NCI-H1092 (cell line): ENCODE measurements at places on chromosomes 6 and 20.

- no peak for DNase-seq
These were observed 61.8 kb downstream of the RPP40 start for GRCh38 chr6:4941782-4942672.

- no peak for DNase-seq
These were observed 76.6 kb upstream of the STXBP5 start for GRCh38 chr6:147127587-147127986.

- DNase-seq = no peak
These were observed 29.2 kb upstream of the CEP85L start for GRCh38 chr6:118680452-118681095.

- DNase-seq = no peak
These were observed 102.2 kb upstream of the RALGAPA2 start for GRCh38 chr20:20814685-20815084.

GRCh38 chr6:148943451-148943850 is 196.6 kb downstream of the UST start:
- DNase-seq = no peak

DNA sequence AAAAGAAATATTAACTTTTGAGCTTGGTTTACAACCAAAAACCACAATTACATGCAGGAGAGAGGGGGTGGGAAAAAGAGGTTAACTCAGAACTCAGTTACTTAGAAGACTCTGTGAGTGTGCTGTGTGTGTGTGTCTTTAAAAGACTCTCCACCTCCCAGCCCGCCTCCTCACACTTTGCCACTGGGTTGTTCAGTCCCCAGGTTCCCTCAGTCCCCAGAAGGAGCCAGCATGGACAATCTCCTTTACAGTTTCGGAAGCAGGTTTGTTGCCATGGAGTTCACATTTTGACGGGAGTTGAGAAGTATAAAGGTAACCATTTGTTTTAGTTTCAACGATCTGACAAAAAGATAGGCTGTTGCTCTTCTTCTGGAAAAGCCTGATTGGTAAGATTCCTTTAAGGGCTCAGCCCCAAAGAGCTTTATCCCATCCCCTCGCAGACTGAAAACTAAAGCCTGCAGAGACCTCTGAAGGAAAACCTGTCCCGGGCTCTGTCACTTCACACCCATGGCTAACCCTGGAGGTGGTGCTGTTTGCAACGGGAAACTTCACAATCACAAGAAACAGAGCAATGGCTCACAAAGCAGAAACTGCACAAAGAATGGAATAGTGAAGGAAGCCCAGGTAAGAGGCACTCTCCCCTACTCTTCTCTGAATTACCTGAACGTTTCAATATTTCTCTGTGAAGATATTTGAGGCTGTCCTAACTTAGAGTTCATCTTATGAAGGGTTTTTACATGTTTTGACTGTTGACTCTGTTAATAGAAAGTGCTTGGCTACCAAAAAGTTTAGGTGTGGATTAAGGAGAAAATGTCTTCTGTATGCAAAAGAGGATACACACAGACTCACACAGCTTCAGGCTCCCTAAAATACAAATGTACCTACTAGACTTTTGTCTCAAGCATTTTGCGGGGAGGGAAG is at the start of gene SPTLC3:
Gene SPTLC3 (plus strand): TSS at position 212 of the 921 bp plus-strand sequence. CDS start 296 bp downstream, at position 508.
- DNase-seq = no peak

- no peak for DNase-seq
These were observed 248.5 kb downstream of the ATXN1 start for GRCh38 chr6:16512544-16513290.

GRCh38 chr6:150195996-150196417 is 53.2 kb downstream of the PPP1R14C start:
- no peak for DNase-seq

DNA sequence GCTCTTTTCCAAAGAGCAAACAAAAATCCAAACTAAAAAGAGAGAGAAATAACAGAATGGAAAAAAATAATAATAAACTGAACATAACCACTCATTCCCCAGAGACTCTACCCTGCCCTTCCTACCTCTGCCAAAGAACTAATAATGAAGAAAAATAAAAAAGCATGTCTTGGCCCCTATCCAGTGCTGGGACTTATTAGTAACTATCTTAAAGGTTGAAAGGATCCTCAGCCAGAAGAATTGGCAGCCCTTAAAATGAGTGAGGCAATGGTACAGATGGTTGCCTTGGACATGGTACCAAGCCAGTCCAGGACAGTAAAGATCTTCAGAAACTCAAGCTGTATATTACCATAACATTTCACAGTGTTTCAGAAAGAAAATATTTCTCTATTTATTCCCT is 279.3 kb downstream of the HACE1 start:
- no peak for DNase-seq

DNA sequence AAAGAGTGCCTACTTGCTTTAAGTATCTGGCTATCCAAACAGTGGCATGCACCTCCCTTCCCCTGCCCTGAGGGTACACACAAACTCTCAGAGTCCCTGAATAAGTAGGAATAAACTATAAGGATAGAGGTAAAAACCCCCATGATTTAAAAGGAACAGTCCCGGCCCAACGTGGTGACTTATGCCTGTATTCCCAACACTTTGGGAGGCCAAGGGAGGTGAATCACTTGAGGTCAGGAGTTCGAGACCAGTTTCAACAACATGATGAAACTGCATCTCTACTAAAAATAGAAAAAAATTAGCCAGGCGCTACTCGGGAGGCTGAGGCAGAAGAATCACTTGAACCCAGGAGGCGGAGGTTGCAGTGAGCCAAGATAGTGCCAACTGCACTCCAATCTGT is 22.2 kb downstream of the SAMHD1 start:
- DNase-seq = no peak

DNA sequence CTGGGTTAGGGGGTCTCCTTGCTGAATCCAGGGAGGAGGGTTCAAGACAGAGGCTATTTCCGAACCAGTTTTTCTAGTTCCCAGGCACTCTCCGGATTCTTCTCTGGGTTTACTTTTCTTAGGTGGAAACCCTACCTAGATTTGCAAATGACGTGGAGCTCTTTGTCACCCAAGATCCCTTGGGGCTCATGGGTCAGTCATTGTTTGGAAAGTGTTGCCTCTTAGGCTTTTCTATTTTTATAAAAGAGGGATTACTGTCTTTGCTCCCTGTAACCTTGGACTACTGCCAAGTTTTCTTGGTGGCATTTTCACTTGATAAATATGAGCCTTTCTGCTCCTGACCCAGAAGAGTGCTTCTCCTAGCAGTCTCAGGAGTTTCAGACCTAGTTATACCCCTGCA is 33.6 kb downstream of the FAM209B start:
- DNase-seq = no peak

GRCh38 chr6:11172501-11173327 is 59.8 kb downstream of the NEDD9 start:
- no peak for DNase-seq

DNA sequence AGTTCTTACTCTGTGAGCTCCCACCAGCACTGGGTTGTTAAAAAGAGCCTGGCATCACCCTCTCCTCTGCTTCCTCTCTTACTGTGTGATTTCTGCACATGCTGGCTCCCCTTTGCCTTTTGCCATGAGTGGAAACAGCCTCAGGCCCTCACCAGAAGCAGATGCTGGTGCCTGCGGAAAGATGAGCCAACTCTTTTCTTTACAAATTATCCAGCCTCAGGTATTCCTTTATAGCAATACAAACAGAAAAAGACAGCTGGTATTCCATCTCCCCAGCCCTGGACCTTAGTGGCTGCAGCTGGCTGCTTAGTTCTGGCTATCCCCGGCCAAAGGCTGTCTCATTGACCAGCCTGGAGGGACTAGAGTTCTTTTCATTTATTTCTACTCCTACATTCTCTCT is 129.1 kb downstream of the IMPG1 start:
- no peak for DNase-seq

DNA sequence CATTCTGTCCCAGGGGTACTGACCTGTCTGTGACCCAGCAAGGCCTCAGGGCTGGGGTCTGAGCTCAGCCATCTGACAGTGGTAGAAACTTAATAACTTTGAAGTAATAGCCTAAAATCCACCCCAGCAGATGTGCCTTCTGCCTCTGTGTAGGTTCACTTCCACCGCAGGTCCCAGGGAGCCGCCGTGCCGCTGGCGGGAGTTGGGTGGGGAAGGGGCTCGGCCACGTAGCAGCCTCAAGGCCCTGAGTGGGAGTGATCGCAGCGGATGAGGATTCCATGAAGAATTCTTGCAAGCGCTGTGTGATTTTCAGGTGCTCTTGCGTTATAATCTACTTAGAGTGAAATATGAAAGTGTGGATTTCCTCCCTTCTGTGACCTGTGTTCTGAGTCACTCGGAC is 163.7 kb downstream of the DTNBP1 start:
- no peak for DNase-seq

- peak; percentile 9 for DNase-seq
These were observed 39.4 kb upstream of the ENPP4 start for GRCh38 chr6:46090115-46091079.

GRCh38 chr20:32804022-32804715 is 15.6 kb upstream of the MAPRE1 start:
- DNase-seq = no peak

DNA sequence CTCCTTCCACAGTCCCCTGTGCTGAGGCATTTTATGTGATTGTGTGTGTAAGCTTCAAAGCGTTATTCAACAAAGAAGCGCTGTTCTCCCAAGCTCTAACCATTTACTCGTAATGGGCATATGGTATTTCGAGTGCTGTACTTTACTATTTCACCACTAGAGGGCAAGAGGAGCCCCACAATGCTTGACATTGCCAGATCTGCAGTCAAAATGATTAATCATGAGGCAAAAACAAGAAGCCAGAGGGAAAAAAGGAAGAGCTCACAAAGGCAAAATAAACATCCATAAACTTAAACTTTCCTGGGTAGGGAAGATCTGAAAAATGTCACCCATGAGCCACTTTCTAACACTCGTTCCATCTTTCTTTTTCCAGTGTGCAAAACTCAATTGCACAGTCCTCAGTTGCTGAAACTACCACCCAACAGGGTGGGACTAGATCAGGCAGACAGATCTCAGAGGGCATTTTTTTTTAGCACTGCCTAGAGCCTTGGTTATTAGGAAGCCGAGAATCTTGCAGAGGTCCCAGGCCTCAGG is 215.0 kb upstream of the PLCB4 start:
- peak; percentile 31 for DNase-seq

DNA sequence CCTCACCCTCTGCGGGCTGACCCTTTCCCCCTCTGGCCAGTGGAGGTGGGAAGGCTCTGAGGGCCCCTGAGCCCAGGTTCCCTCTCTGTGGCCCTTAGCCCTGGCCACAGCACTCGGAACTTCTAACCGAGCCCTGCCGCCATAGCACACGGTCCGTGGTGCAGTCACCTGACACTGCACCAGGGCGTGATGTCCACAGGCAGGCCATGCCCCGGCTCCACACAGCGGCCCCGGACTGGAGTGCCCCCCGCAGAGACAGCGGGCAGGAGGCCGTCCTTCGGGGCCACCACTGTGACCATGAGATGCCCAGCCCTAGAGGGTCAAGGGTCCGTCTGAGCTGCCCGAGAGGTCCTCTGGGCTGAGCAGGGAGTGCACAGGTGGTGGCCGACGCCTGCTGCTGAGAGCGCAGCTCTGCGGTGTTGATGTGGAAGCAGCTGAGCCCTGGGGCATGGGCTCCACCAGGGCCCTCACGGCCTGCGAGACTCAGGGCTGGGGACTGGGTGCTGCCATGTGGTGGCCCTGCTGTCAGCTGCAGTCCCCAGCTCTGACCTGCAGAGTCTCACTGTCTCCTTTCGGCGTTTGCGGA is 11.2 kb upstream of the BHLHE23 start:
- no peak for DNase-seq

- DNase-seq = no peak
These were observed 10.7 kb downstream of the MDFI start for GRCh38 chr6:41648921-41649320.

DNA sequence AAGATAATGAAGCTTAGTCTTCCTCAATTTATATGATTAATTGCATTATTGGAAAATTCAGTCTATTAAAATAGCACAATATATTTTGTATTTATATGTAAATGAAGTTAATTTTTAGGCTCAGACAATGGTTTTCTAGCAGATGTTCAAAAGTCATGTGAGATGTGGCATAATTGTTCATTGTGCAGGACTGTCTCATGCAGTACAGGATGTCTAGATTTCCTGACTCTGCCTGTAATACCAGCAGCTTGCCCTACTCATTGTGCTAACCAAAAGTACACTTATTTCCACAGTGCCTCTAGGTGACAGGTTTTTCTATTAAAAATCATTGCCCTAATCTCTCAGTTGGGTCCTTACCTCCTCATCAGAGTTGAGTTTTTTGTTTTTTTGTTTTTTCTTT is 12.4 kb downstream of the RALGAPB start:
- DNase-seq = no peak
